ENCODE measurements at places on chromosomes 5 and 9. TPM values are rescaled to one million over a fixed set of nuclear protein-coding genes. Genes with fewer than 3 reads are reported as not detected.

CD14 gene
- total RNA-seq = 0.98 TPM

APBA1 gene
- 3.1 TPM for total RNA-seq

ABL1 gene
- total RNA-seq = 126 TPM

ZBTB26 gene
- 2.6 TPM for total RNA-seq

KIF24 gene
- 3.3 TPM for total RNA-seq

IPO11 gene
- 32.5 TPM for total RNA-seq

LHX6 gene
- not detected for total RNA-seq

TMEM171 gene
- 4.4 TPM for total RNA-seq

MVB12B gene
- total RNA-seq = 1.2 TPM

TRAPPC13 gene
- 16.4 TPM for total RNA-seq

C9orf50 gene
- total RNA-seq = not detected

TAF1L gene
- not detected for total RNA-seq

SH3GL2 gene
- not detected for total RNA-seq

RLN1 gene
- total RNA-seq = not detected

FOXD4L6 gene
- 0.37 TPM for total RNA-seq

SLC36A3 gene
- not detected for total RNA-seq

PITX1 gene
- 1.8 TPM for total RNA-seq

CCL21 gene
- total RNA-seq = not detected

CCDC192 gene
- not detected for total RNA-seq

POLK gene
- total RNA-seq = 33.4 TPM

PRRC1 gene
- 72.7 TPM for total RNA-seq

CATSPER3 gene
- under 0.01 TPM for total RNA-seq

CAMLG gene
- total RNA-seq = 33.2 TPM

POC5 gene
- 11.7 TPM for total RNA-seq

SMIM23 gene
- total RNA-seq = not detected

SKIC3 gene
- total RNA-seq = 126 TPM

KIF4B gene
- not detected for total RNA-seq

IL33 gene
- total RNA-seq = 11.0 TPM

PLPPR1 gene
- total RNA-seq = not detected

TIMD4 gene
- total RNA-seq = not detected

SOX30 gene
- total RNA-seq = not detected

RLN2 gene
- total RNA-seq = not detected

C5orf47 gene
- total RNA-seq = not detected

CACFD1 gene
- 1.2 TPM for total RNA-seq

SLC2A6 gene
- 22.4 TPM for total RNA-seq

F2RL1 gene
- total RNA-seq = 3.1 TPM

DDX4 gene
- total RNA-seq = not detected

AUH gene
- 16.2 TPM for total RNA-seq

DMRT2 gene
- 1.6 TPM for total RNA-seq

TRAF2 gene
- 10.8 TPM for total RNA-seq

IL3 gene
- total RNA-seq = not detected

BAAT gene
- under 0.01 TPM for total RNA-seq

TPM2 gene
- total RNA-seq = 431 TPM

GPX8 gene
- 85.6 TPM for total RNA-seq

EPB41L4A gene
- 4.8 TPM for total RNA-seq

IFNA1 gene
- total RNA-seq = not detected

Data from subcutaneous preadipocyte (primary cell).